ENCODE measurements at places on chromosomes 4 and X.

DNA sequence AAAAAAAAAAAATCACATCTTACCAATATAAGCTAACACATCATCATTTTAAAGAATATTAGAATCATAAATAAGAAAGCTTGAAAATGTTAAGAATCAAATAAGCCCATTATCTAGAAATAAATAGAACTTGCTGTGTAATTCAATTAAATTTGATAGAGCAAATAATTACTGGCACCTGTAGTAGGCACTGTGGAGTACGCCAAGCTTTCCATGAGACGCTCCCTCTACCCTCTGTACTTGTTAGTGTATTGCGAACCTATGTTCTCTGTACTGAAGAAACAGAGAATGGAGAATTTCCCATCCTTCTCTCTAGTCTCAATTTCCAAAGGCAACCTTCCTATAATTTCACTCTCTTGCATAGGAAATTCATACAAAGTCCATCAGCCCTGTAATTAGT lies 61.7 kb upstream of the HAND2 start:
- H3K36me3 ChIP-seq, result no peaks in the 10 kb centered on the region
- no peak overlapping the region for H3K4me3 ChIP-seq
- H3K27ac ChIP-seq, result no peak overlapping the region
- no peaks in the 10 kb centered on the region for H3K27me3 ChIP-seq

DNA sequence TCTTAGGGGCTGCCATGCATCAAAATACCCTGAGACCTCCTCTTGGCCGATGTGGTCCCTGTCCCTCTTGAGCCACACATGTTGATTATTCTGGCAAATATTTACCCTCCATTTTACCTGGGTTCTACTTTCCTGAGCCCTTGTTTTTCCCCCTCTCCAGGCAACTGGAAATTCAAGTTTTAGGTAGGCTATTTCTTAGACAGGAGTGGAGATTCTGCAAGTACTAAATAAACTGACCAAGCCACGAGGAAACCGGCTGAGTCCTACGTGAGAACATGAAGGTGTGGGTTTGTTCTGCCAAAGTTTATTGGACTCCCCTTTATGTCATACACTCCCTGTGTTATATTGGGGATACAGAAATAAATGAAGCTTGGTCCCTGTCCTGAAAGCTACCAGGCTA lies 88.1 kb downstream of the RTL5 start:
- DNase-seq, result no peak
- H3K36me3 ChIP-seq, result no peaks in the 10 kb centered on the region
- H3K27me3 ChIP-seq, result no peaks in the 10 kb centered on the region
- no peak overlapping the region for H3K4me3 ChIP-seq

DNA sequence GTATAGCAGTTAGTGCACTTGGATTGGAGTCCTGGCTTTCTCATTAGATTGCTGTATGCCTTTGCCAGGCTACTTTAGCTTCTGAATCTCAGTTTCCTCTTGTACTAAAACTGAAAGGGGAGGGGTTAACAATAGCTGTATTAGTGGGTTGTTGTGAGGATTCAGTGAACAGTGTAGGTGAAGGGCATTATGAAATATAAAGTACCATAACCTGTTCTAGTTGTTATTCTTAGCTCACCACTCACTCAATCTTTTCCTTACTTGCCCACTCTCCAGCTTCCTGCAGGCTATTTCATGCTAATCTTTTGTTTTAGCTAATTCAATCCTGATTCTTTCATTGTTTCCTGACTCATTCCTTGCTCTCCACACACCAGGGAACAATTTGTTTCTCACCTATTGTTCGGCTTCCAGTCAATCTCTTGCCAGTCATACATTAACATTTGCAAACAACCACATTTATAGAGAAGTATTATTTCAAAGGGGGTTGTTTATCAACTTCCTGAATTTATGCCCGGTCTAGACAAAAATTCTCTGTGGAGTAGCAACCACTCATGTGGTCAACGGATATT lies 50.6 kb upstream of the EDA start:
- no peaks in the 10 kb centered on the region for H3K36me3 ChIP-seq
- no peaks in the 10 kb centered on the region for H3K27me3 ChIP-seq
- no peak for DNase-seq
- no peak overlapping the region for H3K27ac ChIP-seq
- H3K4me3 ChIP-seq, result no peak overlapping the region

DNA sequence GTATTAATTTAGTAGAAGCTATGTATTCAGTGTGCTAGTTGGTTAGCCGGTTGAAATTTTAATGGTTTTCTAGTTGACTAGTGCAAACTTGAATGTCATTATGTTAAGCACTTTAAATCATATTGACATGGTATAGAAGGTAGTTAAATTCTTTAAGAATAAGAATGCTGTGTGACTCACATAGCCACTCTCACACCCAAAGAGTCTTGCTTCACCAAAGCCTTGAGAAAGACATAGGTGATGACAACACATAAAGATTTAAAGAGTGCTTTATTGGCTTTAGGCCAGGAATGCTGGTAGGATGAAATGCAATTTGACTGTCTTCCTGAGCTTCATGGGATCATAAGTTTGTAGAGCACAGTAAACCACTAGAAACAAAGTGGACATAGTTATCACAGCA lies 85.3 kb downstream of the DCAF8L2 start:
- no peaks in the 10 kb centered on the region for H3K27me3 ChIP-seq
- no peaks in the 10 kb centered on the region for H3K36me3 ChIP-seq
- no peak overlapping the region for H3K4me3 ChIP-seq
- H3K4me1 ChIP-seq, result no peaks in the 10 kb centered on the region
- H3K27ac ChIP-seq, result no peak overlapping the region
- no peak for DNase-seq

DNA sequence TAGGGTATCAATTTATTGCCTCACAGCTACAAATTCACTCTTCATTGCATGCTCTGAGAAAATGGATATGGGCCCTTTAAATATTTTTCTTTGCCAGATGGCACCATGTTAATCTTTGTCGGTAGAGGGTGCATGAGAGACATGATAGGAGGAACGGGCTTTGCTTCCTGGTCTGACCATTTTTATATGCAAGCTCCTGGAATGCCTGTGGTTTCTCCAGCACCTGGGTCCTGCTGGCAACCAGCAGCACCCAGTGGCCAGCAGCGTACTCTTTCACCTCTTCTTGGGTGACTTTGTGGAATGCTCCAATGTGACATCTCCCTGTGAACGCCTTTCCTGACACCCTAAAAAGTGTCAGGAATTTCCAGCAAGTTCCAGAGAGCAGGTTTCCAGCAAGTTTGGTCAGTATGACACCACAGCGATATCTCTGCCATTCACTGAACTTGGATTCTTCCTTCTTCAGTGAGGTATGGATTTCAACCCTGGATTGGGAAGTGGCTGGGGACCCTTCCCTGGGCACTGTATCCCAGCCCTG lies 140.3 kb upstream of the PGRMC2 start:
- H3K27me3 ChIP-seq, result no peaks in the 10 kb centered on the region
- no peak overlapping the region for H3K27ac ChIP-seq
- H3K36me3 ChIP-seq, result no peaks in the 10 kb centered on the region
- H3K4me3 ChIP-seq, result no peak overlapping the region
- DNase-seq, result peak; percentile 39

- no peaks in the 10 kb centered on the region for H3K4me1 ChIP-seq
- no peaks in the 10 kb centered on the region for H3K27me3 ChIP-seq
- peaks cover 4% of the 10 kb centered on the region for H3K36me3 ChIP-seq
- no peak for DNase-seq
- H3K27ac ChIP-seq, result no peak overlapping the region
These were observed 276.6 kb downstream of the DHRSX start for GRCh38 chrX:2224161-2224560.

DNA sequence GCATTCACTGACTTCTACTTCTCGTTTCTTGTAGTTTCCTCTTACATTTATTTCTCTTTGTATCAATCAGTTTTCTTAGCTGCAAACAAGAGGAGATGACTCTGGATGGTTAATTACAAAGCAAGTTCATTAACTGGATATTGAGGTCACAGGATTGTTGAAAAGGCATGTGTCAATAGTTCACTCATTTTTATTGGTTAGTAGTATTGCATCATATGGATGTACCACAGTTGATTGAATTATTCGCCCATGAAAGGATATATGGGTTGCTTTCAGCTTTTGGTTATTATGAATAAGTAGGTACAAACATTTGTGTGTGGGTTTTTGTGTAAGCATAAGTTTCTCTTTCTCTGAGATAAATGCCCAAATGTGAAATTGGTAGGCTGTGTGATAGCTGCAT lies 21.8 kb upstream of the ARHGEF6 start:
- DNase-seq, result no peak
- no peaks in the 10 kb centered on the region for H3K27me3 ChIP-seq

DNA sequence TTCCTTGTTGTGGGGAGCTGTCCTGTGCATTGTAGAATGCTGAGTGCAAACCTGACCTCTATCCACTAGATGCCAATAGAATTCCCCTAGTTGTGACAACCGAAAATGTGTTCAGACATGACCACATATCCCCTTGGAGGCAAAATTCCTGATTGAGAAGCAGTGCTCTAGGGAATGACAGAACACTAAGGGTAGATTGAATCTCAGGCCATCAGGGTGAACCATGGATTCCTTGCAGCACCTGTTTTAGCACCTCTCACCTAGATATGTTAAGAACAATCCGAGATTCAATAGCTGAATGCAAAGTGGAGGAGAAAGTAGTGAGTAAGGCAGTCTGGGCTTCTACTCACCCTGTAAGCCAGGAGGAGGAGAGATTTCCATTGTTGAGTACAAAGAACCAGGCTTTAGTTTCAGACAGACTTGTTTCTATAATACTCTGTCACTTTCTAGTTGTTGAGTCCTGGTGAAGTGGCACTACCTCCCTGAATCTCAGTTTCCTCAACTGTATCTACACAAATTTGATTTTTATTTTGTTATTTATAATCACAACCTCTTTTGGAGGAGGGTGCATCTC lies 111.0 kb upstream of the RAP2C start:
- H3K4me1 ChIP-seq, result no peaks in the 10 kb centered on the region
- no peaks in the 10 kb centered on the region for H3K27me3 ChIP-seq
- no peak for DNase-seq
- H3K4me3 ChIP-seq, result no peak overlapping the region

GRCh38 chr4:150577796-150578195 lies 4.2 kb upstream of the MAB21L2 start:
- no peak overlapping the region for H3K27ac ChIP-seq
- H3K27me3 ChIP-seq, result no peaks in the 10 kb centered on the region

All from spleen (tissue), 13 donors.